Aorta (tissue), 5 donors: ENCODE measurements at places on chromosomes 2 and 18. TPM values are rescaled to one million over a fixed set of nuclear protein-coding genes. Genes with fewer than 3 reads are reported as not detected.

- no peaks in the 10 kb centered on the region for H3K4me1 ChIP-seq
- H3K36me3 ChIP-seq, result no peaks in the 10 kb centered on the region
- H3K27me3 ChIP-seq, result no peaks in the 10 kb centered on the region
- no peak overlapping the region for H3K27ac ChIP-seq
Observed at GRCh38 chr2:127176371-127177311, 43.5 kb downstream of the CYP27C1 start.

- H3K4me3 ChIP-seq, result peak overlapping the region; percentile 73
- H3K27me3 ChIP-seq, result no peaks in the 10 kb centered on the region
- H3K36me3 ChIP-seq, result no peaks in the 10 kb centered on the region
- H3K4me1 ChIP-seq, result no peaks in the 10 kb centered on the region
- peak; percentile 78 for DNase-seq
- peak overlapping the region; percentile 14 for H3K27ac ChIP-seq
Observed at GRCh38 chr2:28895189-28895893, 874 bp downstream of the WDR43 start.

DNA sequence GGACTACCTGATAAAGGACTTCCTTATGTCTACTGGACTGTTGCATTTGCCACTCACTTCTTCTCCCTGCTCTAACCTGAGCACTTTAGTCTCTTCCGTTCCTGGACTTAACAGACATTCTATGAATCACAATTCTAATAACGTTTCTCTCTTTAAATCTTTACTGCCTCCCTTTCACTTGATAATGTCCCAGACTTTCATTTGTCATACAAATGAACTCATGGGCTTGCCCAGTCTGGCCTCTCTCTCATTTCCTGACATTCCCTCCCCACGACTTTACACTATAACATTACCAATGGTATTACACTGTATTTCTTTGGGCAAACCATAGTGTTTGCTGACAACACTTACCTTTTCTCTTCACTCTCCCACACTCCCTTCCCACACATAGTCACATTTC, 540.7 kb upstream of the TMEFF2 start:
- no peak for DNase-seq
- H3K4me3 ChIP-seq, result no peak overlapping the region
- H3K27ac ChIP-seq, result no peak overlapping the region
- no peaks in the 10 kb centered on the region for H3K4me1 ChIP-seq
- no peaks in the 10 kb centered on the region for H3K27me3 ChIP-seq

GRCh38 chr2:97928591-97928990, 67.2 kb downstream of the TMEM131 start:
- no peak for DNase-seq
- H3K27me3 ChIP-seq, result no peaks in the 10 kb centered on the region
- no peak overlapping the region for H3K27ac ChIP-seq
- H3K36me3 ChIP-seq, result peaks cover 2% of the 10 kb centered on the region
- H3K4me1 ChIP-seq, result peaks cover 2% of the 10 kb centered on the region

DNA sequence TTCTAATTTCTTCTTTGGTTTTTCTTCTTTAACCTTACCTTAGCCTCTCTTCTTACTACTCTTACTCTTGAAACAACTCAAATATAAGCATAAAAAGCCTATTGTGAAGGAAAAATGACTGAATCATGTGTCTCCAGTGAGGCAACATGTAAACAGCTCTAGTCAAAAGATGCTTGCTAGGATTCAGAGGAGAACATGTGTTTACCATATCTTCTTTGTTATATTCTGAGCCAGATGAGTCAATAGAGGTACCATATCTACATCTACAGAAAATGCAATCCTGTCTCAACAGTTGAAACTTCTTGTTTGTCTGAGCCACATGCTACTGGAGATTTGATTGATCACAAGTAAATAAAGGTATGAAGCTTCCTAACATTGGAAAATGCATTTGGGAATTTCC, 15.9 kb upstream of the FIGN start:
- no peaks in the 10 kb centered on the region for H3K27me3 ChIP-seq
- DNase-seq, result no peak
- H3K4me1 ChIP-seq, result peaks cover 2% of the 10 kb centered on the region
- H3K36me3 ChIP-seq, result no peaks in the 10 kb centered on the region
- H3K27ac ChIP-seq, result no peak overlapping the region
- no peak overlapping the region for H3K4me3 ChIP-seq

- H3K4me3 ChIP-seq, result no peak overlapping the region
- H3K27ac ChIP-seq, result no peak overlapping the region
Observed at GRCh38 chr2:1672738-1673137, 71.6 kb downstream of the PXDN start.

DNA sequence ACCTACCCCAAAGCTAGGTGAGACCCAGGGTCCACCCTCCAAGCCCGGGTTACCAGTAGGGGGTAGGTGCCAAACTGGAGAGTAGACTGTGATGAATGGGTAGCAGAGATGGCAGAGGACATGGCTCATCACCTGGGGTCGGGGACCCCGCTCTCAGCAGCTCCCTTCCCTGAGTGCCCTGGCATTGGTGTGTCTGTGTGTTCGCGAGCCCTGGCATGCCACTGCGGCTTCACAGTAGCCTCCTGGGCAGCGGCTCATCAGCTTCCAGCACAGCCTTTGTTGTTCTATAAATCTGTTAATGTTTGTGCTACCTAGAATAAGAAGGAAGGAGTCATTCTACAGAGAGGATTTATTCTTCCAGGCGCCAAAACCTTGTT, 62.6 kb upstream of the ALPP start:
- H3K4me1 ChIP-seq, result peaks cover 4% of the 10 kb centered on the region
- no peak for DNase-seq
- no peaks in the 10 kb centered on the region for H3K27me3 ChIP-seq
- H3K27ac ChIP-seq, result no peak overlapping the region

DNA sequence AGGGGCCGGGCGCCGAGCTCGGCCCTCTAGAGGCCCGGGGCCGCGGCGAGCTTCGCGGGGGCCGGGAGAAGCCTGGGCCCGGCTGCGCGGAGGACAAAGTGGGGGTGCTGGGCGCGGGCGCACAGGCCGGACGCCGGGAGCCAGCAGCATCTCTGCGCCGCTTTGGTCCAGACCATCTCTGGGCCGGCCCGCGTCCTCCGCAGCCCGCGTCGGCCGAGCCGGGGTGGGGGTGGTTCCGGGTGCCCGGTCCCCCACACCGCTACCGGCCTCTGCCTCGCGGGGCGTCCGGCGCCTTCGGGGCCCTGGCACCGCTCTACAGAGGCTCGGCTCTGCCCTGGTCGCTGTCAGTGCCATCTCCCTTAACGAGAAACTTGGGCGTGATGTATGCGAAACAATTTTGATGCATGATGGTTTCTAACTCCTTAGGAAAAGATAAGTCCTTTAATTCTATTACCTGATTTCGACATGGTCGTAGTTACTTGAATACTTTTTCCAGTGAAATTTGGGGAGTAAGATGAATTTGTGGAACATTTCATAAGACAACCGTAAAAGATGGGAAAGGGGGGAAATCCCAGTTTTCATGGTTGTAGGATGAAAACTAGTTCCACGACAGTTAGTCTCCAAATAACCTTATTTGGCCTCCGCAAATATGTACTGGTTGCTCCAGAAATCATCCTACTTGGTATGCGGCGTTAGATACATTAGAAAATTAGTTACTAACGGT, 562 bp downstream of the TWSG1 start:
- DNase-seq, result peak; percentile 84
- H3K4me1 ChIP-seq, result peaks cover 4% of the 10 kb centered on the region
- H3K4me3 ChIP-seq, result peak overlapping the region; percentile 52
- no peaks in the 10 kb centered on the region for H3K36me3 ChIP-seq

- no peak for DNase-seq
- H3K36me3 ChIP-seq, result no peaks in the 10 kb centered on the region
- no peak overlapping the region for H3K4me3 ChIP-seq
- no peaks in the 10 kb centered on the region for H3K27me3 ChIP-seq
Observed at GRCh38 chr2:237731663-237732062, 66.9 kb upstream of the RBM44 start.

- H3K4me1 ChIP-seq, result no peaks in the 10 kb centered on the region
- no peak for DNase-seq
- no peak overlapping the region for H3K27ac ChIP-seq
- no peaks in the 10 kb centered on the region for H3K27me3 ChIP-seq
Observed at GRCh38 chr18:59505356-59505755, 146.3 kb upstream of the LMAN1 start.

GRCh38 chr2:86078774-86079545, 26.7 kb downstream of the POLR1A start:
- DNase-seq, result no peak
- no peak overlapping the region for H3K27ac ChIP-seq
- H3K4me1 ChIP-seq, result no peaks in the 10 kb centered on the region
- no peak overlapping the region for H3K4me3 ChIP-seq
- no peaks in the 10 kb centered on the region for H3K36me3 ChIP-seq

GRCh38 chr2:120326066-120326465, 19.9 kb upstream of the INHBB start:
- no peaks in the 10 kb centered on the region for H3K27me3 ChIP-seq
- no peak overlapping the region for H3K4me3 ChIP-seq
- H3K27ac ChIP-seq, result no peak overlapping the region
- no peak for DNase-seq
- H3K36me3 ChIP-seq, result no peaks in the 10 kb centered on the region
- H3K4me1 ChIP-seq, result no peaks in the 10 kb centered on the region

- H3K4me1 ChIP-seq, result no peaks in the 10 kb centered on the region
- H3K27me3 ChIP-seq, result no peaks in the 10 kb centered on the region
- DNase-seq, result peak; percentile 75
- H3K4me3 ChIP-seq, result no peak overlapping the region
- no peaks in the 10 kb centered on the region for H3K36me3 ChIP-seq
- no peak overlapping the region for H3K27ac ChIP-seq
Observed at GRCh38 chr2:10097352-10098148, 17.3 kb upstream of the CYS1 start.

GRCh38 chr18:71523483-71524435, 1020.4 kb downstream of the CBLN2 start:
- H3K27ac ChIP-seq, result no peak overlapping the region
- H3K36me3 ChIP-seq, result no peaks in the 10 kb centered on the region
- H3K27me3 ChIP-seq, result no peaks in the 10 kb centered on the region

- H3K27ac ChIP-seq, result no peak overlapping the region
- no peak for DNase-seq
- H3K36me3 ChIP-seq, result no peaks in the 10 kb centered on the region
- no peaks in the 10 kb centered on the region for H3K27me3 ChIP-seq
- no peak overlapping the region for H3K4me3 ChIP-seq
Observed at GRCh38 chr18:13241083-13241892, 22.7 kb downstream of the LDLRAD4 start.

DNA sequence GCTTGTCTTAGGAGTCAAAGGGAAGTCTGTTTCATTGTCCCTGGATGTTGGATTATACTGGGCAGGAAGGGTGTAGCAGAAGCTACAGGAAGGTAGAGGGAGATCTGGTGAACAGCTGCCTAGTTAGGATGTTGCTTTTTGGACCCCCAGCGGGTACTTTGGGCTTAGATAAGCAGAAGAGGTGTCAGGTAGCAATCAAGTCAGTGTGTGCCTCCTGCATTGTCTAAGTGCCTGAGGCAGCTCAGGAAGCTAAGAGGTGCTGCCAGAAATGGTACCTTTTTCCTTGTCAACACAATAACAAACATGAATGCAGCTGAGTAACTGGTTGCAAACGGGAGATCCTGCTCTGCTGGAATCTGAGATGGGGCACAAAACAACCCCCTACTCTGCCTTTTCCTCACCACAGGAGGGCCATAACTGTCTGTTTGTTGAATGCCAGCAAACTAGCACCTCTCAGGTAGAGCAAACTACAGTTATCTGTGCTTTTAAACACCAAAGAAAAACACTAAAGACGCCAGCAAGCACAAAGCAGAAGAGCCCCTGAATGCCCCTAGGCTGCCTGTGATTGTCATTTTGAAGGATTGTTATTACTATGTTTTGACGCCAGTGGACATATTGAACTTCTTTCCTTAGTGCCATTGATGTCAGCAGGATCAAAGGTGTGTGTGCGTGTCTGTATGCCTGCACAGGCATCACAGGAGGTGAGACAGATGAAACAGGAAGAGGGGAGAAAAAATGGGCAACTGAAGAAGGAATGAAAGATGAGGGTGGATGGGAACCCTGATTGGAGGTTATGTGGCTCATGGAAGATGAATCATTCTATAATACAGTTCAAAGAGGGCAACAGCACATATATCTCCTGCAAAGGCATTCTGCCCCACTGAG, 151.4 kb downstream of the ETAA1 start:
- no peak overlapping the region for H3K27ac ChIP-seq
- no peaks in the 10 kb centered on the region for H3K4me1 ChIP-seq
- no peaks in the 10 kb centered on the region for H3K27me3 ChIP-seq
- no peaks in the 10 kb centered on the region for H3K36me3 ChIP-seq
- no peak overlapping the region for H3K4me3 ChIP-seq

DNA sequence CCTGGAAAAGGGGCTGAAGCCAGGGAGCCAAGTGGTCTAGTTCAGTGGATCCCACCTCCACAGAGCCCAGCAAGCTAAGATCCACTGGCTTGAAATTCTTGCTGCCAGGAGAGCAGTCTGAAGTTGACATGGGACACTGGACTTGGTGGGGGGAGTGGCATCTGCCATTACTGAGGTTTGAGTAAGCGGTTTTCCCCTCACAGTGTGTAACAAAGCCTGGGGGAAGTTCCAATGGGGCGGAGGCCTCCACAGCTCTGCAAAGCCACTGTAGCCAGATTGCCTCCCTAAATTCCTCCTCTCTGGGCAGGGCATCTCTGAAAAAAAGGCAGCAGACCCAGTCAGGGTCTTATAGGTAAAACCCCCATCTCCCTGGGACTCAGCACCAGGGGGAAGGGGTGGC, 144.4 kb downstream of the PTPRM start:
- no peaks in the 10 kb centered on the region for H3K27me3 ChIP-seq
- no peaks in the 10 kb centered on the region for H3K4me1 ChIP-seq
- no peak for DNase-seq
- H3K27ac ChIP-seq, result no peak overlapping the region
- H3K4me3 ChIP-seq, result no peak overlapping the region
- H3K36me3 ChIP-seq, result no peaks in the 10 kb centered on the region

Gene BOLL
- not detected for total RNA-seq

Gene CYTIP
- 10.0 TPM for total RNA-seq

Gene PROC
- not detected for total RNA-seq

Gene PLEKHB2
- 41.3 TPM for total RNA-seq

Gene ASTL
- 0.62 TPM for total RNA-seq

Gene LYG2
- not detected for total RNA-seq

Gene VPS4B
- total RNA-seq, result 53.5 TPM

Gene MBOAT2
- 26.3 TPM for total RNA-seq

Gene NBAS
- 37.0 TPM for total RNA-seq

Gene PNPT1
- total RNA-seq, result 17.2 TPM

Gene HOXD3
- total RNA-seq, result 9.8 TPM

Gene EFEMP1
- 989 TPM for total RNA-seq

Gene TGFBRAP1
- total RNA-seq, result 21.5 TPM

Gene MYO5B
- 4.5 TPM for total RNA-seq

Gene LRRTM1
- total RNA-seq, result 0.19 TPM

Gene C18orf32
- 37.9 TPM for total RNA-seq

Gene EGR4
- not detected for total RNA-seq

Gene CABYR
- total RNA-seq, result 4.2 TPM

Gene DNAH7
- total RNA-seq, result 1.8 TPM
